Urinary bladder (tissue), 4 donors: ENCODE measurements at places on chromosomes 2 and 18. TPM values are rescaled to one million over a fixed set of nuclear protein-coding genes. Genes with fewer than 3 reads are reported as not detected.

DNA sequence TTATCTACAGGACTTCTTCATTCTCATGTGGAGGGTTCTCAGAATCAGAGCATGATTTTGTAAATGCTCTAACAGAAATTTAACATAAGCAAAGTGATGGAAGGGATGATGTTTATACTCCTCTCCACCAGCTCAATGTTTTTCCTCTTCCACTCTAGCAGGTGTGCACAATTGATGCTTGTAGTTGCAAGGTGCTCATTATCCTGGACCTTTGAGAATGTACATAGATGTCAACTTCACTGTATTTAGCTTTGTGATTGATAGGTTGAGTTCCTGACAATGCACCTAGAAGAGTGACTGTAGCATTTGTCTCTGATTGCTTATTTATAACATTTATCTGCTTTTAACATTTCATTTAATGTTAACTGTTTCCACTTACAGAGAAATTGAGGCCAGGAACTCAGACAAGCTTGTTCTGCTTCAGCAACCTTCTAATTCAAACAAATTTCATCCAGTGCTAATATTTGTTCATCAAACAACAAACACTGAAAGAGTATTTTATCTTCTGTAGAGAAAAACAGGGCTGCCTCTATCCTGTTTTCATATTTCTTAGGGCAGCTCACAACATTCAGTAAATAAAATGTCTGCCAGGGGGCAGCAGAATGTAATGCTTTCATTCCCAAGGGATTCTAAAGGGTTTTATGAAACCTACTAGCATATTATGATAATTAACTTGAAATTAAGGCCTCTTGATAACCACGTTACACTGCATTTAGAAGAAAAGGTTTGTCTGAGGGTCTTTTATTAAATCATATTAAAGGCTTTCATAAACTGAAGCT lies 127.9 kb upstream of the NOL4 start:
- DNase-seq: no peak

DNA sequence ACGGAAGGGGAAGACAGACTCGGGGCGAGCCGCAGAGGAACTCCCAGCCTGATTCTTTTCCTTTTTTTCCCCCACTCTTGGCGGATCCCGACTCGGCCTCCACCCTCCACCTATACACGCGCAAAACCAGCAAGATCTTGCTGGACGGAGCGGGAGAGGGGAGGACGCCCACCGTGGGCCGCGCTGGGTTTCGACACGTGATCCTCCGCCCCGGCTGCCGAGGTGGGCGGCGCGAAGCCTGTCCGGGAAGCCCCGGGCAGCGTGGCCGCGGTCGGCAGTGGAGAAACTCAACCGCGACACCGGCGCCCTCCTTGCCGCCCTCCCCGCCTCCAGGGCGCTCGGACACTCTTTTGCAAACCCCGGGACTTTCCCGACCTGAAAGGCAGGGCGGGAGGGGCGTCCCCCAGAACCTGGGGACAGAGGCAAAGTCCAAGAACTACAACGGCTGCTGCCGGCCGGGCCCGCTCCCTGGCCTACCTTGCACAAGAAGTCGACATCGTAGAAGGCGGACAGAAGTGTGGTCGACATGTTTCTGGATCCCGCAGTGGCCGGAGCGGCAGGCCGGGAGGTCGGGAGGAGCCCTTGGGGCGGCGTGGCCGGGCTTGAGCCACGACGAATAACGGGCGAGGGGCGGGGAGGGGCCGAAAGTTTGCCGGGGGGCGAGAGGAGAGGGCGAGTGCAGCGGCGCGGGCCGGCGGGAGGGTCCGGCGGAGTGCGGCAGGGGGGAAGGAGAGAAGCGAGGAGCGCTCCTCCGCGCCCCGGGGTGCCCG lies 433 bp downstream of the ZFP36L2 start:
- DNase-seq: peak; percentile 25

GRCh38 chr2:120251078-120251477 lies 1.6 kb upstream of the RALB start:
- DNase-seq: no peak

DNA sequence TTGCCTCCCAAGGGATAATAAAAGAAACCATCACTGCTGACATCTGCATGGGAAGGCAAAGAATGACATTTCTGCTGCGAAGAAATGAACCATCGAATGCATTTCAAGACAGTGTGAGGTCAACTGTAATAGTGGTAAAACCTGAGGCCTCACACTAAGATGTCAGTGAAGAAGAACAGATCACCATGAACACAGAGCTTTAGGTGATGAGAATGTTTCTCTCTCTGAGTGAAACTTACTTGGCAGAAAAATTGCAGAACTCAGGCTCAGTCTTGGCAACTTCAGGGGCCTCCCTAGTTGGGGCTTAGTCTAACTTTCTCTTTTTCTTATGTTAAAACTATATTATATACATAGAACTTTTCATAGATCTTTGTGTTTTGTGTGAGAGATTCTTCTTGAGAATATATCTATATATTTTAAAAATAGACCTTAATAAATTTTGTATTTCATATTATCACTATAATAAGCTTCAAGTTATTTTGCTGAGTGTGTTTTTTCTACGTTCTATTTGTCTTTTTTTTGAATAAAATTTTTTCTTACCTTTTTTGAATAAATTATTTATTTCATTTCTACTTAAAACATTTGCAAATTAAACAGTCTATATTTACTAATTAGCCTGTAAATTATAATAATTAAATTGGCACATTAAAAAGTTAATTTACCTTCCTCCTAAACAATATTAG lies 427.5 kb upstream of the TRIB2 start:
- DNase-seq: no peak

DNA sequence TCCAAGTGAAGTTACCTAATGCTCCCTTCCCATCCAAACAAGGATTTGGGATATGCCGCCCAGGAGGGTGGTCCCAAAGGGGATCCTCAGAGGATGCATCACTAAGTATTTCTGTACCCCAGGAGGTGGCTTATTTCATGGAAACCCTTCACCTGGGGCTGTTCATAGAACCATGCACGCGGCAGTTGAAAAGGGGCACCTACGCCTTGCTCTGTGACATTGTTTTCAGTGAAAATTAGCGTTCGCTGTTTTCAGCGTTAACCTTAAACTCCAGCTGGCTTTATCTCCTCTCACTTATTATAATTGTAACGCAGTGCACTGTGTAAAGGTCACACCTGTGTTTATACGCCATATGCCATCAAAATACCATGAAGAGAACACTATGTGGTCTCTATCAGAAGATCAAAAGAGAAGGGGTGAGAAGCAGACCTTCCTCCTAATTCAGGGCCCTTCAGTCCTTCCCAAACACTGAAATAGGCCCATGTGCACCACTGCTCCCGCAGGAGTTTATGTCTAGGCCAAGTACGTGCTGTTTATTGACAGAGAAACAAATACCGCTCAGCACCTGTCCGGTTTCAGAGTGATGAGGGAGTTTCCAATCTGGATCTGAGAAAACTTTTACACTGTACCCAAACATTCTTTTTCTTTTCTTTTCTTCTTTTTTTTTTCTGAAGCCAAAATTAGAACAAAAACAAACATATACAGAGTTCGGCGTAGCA lies 162.1 kb downstream of the BCL2 start:
- no peak for DNase-seq

DNA sequence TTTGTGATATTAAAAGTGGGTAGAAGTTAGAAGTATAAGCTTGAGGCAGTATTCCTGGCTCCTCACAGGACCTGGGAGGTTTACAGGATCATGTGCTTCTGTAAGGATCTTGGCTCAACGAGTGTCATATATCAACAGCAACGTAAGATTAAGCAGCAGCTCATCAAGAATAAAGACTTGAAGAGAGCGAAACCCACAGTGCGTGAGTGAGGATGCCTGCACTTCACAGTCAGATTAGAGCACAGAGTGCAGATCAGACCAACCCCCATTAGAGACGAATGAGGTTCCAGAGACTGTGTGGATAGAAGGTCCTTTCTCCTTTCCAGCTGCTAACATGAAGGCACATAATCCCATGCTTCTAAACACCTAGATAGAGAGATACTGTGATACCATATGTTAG lies 1656.7 kb upstream of the NXPH2 start:
- DNase-seq: no peak

DNA sequence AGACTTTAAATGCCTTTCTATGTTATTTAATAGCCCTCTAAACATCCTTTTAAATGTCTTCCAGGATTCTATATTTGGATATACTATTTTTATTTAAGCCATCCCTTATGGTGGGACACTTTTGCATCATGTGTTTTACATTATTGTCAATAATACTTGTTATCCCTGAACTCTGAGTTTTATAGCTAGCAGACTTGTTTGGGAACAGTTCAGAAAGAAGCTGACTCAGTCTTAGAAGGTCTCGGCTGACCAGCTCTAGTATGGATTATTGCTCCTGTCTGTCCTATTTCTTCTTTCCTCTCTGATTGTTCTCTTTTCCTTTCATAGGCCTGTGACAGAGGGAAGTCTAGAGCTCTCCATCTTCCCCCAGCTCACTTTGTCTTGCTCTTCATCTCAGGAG lies 77.3 kb upstream of the CXCR4 start:
- no peak for DNase-seq

GRCh38 chr2:109226128-109226527 lies 97.1 kb downstream of the SH3RF3 start:
- DNase-seq: no peak

DNA sequence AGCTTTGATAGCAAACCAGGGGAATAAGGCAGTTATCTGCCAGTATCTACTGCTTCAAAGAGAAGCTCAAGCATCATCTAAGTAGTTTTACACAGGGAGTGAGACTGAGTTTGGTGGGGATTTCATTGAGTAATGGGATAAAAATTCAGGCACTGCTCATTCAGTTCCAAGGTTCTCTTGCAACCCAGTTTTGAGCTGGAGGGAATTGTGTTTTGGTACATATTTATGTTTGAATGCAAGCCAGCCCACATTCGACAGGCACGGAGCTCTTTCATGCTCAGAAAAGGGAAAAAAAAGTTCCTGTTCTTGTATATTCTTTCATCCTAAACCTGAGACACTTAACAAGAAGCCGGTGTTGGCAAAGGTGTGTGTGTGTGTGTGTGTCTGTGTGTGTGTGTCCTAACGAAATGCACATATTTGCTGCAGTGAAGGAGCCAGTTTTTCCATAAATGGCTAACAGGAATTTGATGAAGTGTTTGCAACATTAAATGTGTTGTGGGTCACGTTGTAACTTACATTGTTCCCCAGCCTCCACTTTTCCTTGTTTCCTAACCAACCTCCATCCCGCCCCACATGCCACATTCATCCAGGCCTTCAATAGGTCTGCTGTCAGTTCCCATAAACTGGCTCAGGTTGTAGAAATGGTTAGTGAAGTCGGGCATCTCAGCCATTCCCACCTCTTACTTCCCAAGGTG lies 311.1 kb downstream of the TXNL1 start:
- no peak for DNase-seq

- no peak for DNase-seq
Observed at GRCh38 chr18:51498085-51498855, 300.8 kb upstream of the MEX3C start.

The RTP5 gene
- not detected for total RNA-seq

The ARHGEF4 gene
- 7.0 TPM for total RNA-seq

The GRHL1 gene
- 15.9 TPM for total RNA-seq

The AQP12A gene
- total RNA-seq: not detected

The NOSTRIN gene
- total RNA-seq: 30.9 TPM

The NT5DC4 gene
- total RNA-seq: not detected
